ENCODE measurements at places on chromosomes 6 and 20. TPM values are rescaled to one million over a fixed set of nuclear protein-coding genes. Genes with fewer than 3 reads are reported as not detected.

- no peak for DNase-seq
Measured at GRCh38 chr6:132841966-132842365, 27.6 kb downstream of the RPS12 start.

Gene BPIFB4
- total RNA-seq = not detected

Gene FNDC11
- not detected for total RNA-seq

GRCh38 chr20:33812152-33812849 lies 1.2 kb downstream of the CHMP4B start:
- DNase-seq = peak; percentile 58

Gene POU3F2
- not detected for total RNA-seq

Gene LRFN2
- total RNA-seq = not detected

GRCh38 chr6:34867484-34867883 lies 20.4 kb downstream of the TAF11 start:
- no peak for DNase-seq

GRCh38 chr6:25035512-25036435 lies 100.0 kb upstream of the RIPOR2 start:
- no peak for DNase-seq

Gene THEMIS
- not detected for total RNA-seq

DNA sequence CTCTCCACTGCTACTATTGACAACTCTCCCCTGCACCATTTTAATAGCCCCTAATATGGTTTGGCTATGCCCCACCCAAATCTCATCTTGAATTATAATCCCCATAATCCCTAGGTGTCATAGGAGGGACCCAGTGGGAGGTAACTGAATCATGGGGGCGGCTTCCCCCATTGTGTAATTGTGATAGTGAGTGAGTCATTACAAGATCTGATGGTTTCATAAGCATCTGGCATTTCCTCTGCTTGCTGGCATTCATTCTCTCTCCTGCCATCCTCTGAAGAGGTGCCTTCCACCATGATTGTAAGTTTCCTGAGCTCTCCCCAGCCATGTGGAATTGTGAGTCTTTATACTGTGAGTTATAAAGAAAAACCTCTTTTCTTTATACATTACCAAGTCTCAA lies 74.1 kb upstream of the TCF21 start:
- no peak for DNase-seq

Gene PPP1R3G
- total RNA-seq = 0.19 TPM

Gene IL17F
- not detected for total RNA-seq

DNA sequence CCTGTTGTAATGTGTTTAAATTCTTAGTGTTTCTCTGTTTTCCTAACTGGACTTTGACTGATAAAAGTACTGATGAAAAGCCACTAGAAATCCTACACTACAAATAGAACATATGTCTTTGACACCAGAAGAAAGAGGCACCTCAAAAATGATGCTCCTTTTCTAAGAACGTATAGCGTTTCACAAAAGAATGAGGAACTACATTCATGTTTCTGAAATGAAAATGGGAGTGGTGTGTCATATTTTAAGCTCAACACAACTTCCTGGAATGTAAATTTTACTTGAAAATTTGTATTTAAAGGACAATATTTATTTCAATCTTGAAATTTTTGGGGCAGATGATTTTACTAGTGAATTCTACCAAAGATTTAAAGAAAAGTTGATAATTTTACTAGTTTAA lies 35.3 kb downstream of the KIAA0408 start:
- no peak for DNase-seq

DNA sequence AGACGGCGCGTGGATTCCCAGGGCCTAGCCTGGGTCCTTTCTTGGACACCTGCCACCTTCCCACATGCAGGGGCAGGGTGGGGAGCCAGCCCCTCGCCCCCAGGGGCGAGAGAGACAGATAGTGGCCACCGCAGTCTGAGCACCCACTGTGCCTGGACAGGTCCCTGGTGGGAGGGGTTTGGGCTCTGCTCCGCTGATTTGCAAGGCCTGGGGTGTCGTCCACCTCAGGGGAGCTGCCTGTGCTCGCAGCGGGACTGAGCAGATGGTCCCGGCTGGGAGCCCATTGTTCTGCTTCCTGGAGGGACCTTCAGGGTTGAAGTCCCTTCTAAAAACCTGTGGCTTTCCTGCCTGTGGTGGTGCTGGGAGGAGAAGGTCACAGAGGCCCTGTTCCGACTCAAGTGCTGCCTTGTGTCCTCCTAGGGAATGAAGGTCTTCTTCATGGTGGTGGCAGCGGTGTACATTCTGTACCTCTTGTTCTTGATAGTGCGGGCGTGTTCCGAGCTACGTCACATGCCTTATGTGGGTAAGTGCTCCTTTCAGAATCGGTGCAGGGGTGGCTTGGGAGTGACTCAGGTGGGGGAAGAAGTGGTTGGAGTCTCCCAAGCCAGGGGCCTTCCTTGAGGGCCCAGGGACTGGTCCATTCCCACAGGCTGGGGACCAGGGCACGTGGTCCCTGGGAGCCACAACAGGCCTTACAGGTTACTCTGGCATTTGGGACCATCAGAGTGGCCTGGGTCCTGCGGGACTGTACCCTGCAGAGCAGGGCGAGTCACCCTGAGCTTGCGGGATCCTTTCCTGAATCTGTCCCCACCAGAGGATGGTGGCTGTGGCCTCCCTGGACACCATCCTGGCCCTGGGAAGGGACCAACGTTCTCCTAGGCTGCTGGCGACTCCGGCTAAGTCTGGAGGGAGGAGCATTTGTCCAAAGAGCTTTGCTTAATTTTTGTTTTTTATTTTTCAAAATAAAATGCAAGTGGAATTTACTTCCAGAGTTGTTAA lies 19.6 kb downstream of the DYNLT1 start:
- no peak for DNase-seq

- no peak for DNase-seq
Measured at GRCh38 chr6:18634912-18635311, 247.8 kb downstream of the RNF144B start.

- no peak for DNase-seq
Measured at GRCh38 chr6:131952886-131953509, 1.8 kb upstream of the CCN2 start.

Gene HBS1L
- total RNA-seq = 154 TPM

DNA sequence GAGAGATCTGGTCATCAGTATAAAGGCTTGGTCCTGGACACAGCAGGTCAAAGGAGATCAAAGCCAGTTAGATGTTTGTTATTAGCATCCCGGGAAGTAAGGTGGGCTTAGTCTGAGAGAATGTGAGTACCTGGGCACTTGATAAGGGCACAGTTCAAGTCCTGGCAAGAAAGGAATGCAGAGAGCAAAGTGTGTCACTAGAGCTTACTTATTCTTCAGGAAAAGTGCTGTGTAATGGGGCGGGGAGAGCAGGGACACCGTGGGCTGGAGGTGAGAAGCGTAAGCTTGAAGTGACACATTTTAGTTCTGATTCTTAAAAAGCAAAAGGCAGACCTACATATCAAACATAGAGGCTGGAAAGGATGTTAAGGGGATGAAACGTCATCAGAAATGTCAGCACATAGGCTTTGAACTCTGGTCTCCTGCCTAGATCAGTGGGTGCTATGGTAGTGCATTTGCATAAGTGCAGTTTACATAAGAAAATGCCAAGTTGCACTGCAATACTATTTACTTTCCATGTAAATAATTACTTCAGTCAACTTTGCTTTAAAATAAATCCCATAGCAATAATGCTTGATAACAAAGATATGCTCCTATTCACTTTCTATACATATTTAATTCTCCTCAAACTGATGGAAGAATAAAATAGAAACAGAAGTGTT lies 2.6 kb downstream of the SAMD5 start:
- DNase-seq = no peak

GRCh38 chr6:112800916-112801315 lies 453.8 kb downstream of the RFPL4B start:
- peak; percentile 18 for DNase-seq

Gene OR11A1
- not detected for total RNA-seq

DNA sequence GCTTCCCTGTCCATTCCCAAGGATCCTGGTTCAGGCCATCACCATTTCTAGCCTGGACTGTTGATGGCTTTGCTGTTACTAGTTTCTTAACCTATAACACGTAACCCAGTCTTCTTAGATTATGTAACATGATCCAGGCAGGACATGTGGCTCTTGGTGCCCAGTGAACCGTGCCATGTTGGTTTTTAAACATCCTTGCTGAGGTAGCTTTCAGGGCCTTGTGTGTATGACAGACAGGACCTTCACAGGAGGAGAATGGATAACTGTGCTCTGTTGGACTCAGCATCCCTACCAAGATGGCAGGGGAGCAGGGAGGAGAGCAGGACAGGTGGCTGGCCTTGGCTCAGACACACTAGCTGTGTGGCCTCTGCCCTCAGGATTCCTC lies 46.8 kb downstream of the PANK2 start:
- no peak for DNase-seq

DNA sequence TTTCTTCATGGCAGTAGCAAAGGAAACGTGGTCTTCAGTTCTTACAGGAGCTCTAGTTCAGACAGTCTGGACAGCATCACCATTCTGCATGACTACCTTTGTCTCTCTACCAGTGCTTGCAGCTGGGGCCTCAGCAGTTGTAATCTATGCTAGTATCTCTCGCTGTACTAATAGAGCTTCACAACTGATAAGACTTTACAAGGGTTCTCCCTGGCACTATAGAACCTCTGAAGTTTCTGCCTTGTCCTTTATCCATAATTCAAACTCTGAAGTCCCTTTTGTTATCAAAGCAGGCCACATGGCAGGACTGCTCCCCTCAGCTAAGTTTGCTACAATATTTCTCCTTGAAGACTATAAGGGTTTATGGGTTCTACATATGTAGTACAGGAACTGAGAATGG lies 842.1 kb upstream of the ADGRB3 start:
- DNase-seq = no peak

GRCh38 chr6:169646906-169647567 lies 54.8 kb downstream of the WDR27 start:
- DNase-seq = no peak

Gene SNPH
- total RNA-seq = 3.3 TPM

Gene PNLDC1
- not detected for total RNA-seq

Gene EPHA7
- not detected for total RNA-seq

DNA sequence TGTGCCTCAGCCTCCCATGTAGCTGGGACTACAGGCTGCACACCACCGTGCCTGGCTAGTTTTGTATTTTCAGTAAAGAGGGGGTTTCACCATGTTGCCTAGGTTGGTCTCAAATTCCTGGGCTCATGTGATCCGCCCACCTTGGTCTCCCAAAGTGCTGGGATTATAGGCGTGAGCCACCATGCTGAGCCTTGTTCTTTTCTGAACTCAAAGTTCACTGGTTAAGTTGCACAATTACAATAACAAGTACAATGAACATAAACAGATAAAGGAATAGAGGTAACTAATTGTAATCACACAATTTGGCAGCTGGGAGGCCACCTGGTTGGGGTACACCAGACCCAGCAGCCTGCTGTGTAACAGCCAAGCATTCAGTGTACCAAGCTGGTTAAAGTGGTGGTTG lies 6.7 kb downstream of the NUDT3 start:
- DNase-seq = no peak

DNA sequence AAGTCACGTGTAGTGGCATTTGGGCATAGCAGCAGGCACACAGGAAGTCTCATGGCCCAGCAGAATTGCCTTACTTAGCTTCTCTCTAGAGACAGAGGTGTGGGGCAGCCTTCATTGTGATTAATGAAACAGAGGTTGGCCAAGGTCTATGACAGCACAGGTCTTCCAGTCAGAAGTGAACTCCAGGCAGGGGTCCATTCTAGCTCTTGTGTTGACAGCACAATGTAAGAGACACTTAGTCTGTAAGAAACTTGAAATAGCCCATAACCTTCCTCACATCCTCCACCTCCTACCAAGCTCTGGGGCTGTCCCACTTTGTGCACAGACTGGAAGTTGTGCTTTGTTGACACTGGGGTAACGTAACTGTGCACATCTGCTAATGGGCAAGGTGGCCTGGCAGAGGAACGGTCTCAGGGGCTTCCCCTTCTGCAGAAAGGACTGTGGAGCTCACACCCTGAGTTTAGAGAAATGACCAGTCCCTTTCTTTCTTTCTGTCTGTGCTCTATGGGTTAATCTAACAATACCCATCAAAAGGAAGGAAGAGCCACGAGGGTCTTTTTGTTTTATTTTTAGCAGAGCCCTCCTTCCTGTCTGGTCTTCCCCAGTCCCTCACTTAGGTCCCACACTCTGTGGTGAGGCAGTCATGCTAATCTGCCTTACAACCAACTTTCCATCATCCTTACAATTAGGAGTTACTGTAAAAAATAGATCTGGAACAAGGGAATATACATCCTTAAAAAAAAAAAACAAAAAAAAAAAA lies 35.6 kb upstream of the TAGAP start:
- no peak for DNase-seq

DNA sequence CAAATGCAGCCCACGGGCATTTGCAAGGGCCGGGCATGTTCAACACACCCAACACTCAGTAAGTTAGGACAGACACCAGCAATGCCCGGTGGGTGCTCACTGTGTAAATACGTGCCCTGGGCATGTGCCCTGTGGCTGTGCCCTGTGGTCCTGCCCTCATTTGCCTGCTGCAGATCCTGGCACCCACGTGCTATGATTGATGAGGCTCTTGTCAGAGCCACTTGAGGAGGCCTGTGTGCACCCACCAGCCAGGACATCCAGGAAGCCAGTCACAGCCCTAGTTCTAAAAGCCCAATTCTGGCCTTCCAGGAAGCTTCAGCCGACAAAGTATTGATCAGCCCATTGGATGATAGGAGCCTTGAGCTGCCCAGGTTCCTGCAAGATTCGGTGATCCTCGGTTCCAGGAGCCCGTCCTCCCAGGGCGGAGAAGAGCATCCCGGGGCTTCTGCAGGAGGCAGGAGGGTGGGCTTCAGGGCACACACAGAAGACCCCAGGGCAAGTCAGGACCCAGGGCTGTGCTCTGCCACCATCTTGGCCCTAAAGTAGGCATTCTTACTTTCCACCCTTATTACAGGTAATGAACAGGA lies 223.9 kb downstream of the PREX1 start:
- DNase-seq = no peak

DNA sequence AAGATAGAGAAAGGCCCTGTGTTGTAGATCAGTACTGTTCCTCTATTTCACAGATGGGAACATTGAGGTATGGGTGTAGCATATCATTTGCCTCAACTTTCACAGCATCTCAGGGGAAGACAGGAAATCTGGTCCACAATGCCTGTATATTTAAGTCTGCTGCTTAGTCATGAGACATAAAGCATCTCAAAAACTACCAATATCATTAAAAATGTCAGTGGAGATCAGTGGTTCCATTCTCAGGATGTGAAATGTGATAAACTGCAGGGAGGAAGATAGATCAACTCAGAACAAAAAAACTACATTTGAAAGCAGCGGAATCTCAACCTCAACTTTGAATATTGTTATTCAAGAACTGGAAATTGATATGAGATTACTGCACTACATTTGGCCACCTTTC lies 192.9 kb upstream of the PREP start:
- DNase-seq = no peak

- no peak for DNase-seq
Measured at GRCh38 chr6:97207383-97207782, 75.6 kb downstream of the MMS22L start.

Gene TRIM15
- not detected for total RNA-seq

DNA sequence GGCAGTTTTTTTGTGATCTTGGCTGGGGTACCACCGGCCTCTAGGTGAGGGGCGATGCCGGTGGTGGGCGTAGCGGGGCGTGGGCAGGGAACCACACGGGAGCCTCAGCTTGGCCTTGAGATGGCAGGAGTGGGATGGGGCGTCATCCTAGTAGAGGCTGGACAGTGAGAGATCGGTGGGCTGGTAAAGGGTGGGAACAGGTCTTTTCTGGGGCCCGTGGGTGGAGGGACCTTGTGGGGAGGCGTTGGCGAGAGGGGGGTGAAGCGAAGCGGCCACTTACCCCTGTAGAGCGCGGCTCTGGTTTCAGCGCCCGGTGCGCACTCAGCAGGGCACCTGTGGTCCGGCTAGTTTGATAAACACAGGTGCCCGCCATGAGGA lies 12.0 kb downstream of the ITPR3 start:
- no peak for DNase-seq

Measured in SJSA1 (cell line).